ENCODE measurements at places on chromosomes 3 and 15.

GRCh38 chr15:31606194-31606669, 279.6 kb downstream of the KLF13 start:
- no peak overlapping the region for H3K27ac ChIP-seq
- peaks cover 14% of the 10 kb centered on the region for H3K4me1 ChIP-seq
- H3K4me3 ChIP-seq = no peak overlapping the region
- peaks cover 4% of the 10 kb centered on the region for H3K27me3 ChIP-seq
- H3K36me3 ChIP-seq = no peaks in the 10 kb centered on the region
- DNase-seq = no peak

DNA sequence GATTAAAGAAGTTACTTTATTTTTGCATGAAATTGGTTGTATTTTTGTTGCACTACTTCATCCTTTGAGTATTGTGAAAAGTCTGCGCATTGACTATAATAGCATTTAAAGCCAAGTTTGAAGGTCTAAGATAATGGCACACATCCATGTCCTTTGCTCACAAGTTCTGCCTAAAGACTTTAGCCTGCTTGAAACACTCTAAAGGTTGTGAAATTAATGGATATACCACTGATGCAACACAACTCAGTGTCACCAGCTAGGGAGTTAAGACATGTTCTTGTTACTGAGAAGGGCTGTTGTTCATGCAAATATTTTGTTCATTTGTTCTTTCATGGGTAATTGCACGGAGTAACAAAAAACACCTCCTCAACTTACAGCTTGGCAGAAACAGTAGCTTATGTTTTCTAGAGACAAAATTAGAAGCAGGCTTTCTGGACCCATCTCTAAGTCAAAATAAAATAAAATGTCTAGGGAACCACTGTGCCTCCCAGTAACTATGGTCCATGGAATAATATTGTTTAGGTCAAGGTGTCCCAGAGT, 83.9 kb downstream of the PPARG start:
- H3K27ac ChIP-seq = no peak overlapping the region
- H3K4me1 ChIP-seq = peaks cover 22% of the 10 kb centered on the region
- H3K36me3 ChIP-seq = no peaks in the 10 kb centered on the region
- DNase-seq = no peak

DNA sequence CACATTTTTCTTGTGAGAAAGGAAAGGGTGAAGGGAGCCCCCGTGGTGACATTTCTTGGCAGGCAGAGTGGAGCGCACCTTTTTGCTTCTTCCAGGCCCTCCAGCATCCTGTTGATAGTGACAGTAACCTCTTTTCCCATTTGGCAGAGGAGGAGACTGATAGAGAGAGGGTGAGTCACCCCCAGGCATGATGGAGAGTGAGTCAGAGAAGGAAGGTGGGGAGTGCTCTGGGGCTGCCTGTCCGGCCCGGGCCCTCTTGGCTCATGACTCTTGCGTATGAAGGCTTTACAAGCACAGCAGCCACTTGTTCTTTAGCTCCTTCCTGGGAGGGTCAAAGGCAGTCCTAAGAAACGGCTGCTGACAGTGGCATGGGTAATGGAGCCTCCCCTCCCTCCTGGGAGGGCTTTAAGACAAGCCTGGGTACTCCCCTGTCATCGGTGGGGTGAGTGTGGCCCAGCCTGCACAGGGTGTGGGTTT, 16.0 kb downstream of the ANKRD63 start:
- peaks cover 9% of the 10 kb centered on the region for H3K4me1 ChIP-seq
- H3K27me3 ChIP-seq = peaks cover 3% of the 10 kb centered on the region
- no peak overlapping the region for H3K27ac ChIP-seq
- DNase-seq = no peak
- no peaks in the 10 kb centered on the region for H3K36me3 ChIP-seq
- H3K4me3 ChIP-seq = no peak overlapping the region

GRCh38 chr3:127411083-127411727, 123.4 kb upstream of the PRR20G start:
- H3K27ac ChIP-seq = no peak overlapping the region
- H3K4me3 ChIP-seq = no peak overlapping the region
- H3K4me1 ChIP-seq = peaks cover 8% of the 10 kb centered on the region
- no peaks in the 10 kb centered on the region for H3K36me3 ChIP-seq
- DNase-seq = no peak

- H3K27me3 ChIP-seq = peaks cover 2% of the 10 kb centered on the region
- no peaks in the 10 kb centered on the region for H3K36me3 ChIP-seq
- H3K4me3 ChIP-seq = no peak overlapping the region
- DNase-seq = no peak
- no peak overlapping the region for H3K27ac ChIP-seq
Measured at GRCh38 chr3:177464392-177465256, 267.3 kb upstream of the TBL1XR1 start.

- no peak overlapping the region for H3K27ac ChIP-seq
- H3K4me1 ChIP-seq = peaks cover 14% of the 10 kb centered on the region
- H3K36me3 ChIP-seq = no peaks in the 10 kb centered on the region
- no peak for DNase-seq
- no peak overlapping the region for H3K4me3 ChIP-seq
Measured at GRCh38 chr3:195040773-195041520, 230.0 kb downstream of the XXYLT1 start.

- no peak for DNase-seq
- peaks cover 11% of the 10 kb centered on the region for H3K36me3 ChIP-seq
- H3K27me3 ChIP-seq = peaks cover 3% of the 10 kb centered on the region
- H3K4me3 ChIP-seq = no peak overlapping the region
- H3K4me1 ChIP-seq = peaks cover 22% of the 10 kb centered on the region
Measured at GRCh38 chr3:69406163-69406562, 20.3 kb upstream of the FRMD4B start.

DNA sequence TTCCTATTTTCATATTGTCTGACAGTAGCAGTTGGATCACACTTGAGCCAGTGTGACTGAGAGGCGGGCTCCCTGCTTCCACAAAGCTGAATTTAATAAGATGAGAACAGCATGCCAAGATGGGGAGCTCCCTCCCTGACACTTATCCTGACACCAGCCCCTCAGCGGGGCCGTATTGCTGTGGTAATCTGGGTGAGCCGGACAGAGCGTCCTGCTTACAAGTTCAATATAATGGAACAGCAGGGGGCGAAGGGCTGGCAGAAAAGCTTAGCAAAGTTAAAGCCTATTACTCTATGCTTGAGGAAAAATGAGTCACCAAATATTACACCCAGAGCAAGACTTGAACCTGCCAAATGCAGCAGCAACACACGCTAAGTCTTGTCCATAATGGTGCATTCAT, 163.8 kb upstream of the CMC1 start:
- peak; percentile 7 for DNase-seq
- H3K36me3 ChIP-seq = no peaks in the 10 kb centered on the region
- H3K27me3 ChIP-seq = no peaks in the 10 kb centered on the region
- no peak overlapping the region for H3K4me3 ChIP-seq

DNA sequence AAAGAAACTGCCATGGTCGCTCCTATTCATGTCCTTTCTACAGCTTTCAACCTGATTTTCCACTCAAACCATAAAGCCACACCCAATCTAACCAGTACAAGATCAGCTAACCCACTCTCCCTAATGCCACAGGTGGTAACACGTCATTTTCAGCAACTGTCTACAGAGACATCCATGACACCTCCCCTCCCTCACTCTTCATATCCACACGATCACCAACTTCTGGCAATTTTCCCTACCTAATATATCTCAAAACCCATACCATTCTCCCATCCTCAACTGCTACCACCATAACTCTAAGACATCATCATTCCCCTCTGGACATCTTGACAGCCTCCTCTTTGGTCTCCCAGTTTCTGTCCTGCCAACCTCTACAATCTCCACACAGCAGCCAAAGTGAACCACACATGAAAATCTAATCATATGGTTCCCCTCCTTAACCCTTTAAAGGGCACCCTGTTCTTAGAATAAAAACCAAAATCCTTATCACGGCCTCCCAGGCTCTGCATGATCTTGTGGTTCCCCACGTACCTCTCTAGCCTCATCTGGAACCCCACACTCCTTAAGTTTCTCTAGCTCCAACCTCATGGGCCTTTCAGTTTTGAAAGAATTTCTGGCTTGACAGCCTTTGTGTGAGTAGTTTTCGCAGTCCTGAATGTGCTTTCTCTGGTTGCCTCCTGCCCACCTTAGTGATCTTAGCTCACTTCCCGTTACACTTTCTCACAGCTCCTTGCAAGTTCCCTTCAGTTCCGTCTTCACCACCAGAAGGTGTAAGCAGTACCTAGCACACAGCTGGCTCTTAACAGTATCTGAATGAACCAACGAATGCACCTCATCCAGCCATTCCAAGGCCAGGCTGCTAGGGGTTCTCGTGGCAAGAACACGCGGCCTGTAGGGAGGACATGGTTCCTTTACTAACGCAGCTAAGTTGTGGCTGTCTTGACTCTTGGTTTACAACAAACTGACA, 33.4 kb downstream of the SPINK8 start:
- DNase-seq = no peak
- peaks cover 24% of the 10 kb centered on the region for H3K36me3 ChIP-seq
- H3K27me3 ChIP-seq = peaks cover 6% of the 10 kb centered on the region

GRCh38 chr3:172530566-172530965, 7.3 kb upstream of the TNFSF10 start:
- peaks cover 32% of the 10 kb centered on the region for H3K4me1 ChIP-seq
- DNase-seq = no peak
- H3K27me3 ChIP-seq = peaks cover 4% of the 10 kb centered on the region
- peak overlapping the region; percentile 87 for H3K27ac ChIP-seq
- H3K36me3 ChIP-seq = no peaks in the 10 kb centered on the region
- no peak overlapping the region for H3K4me3 ChIP-seq

- no peak overlapping the region for H3K27ac ChIP-seq
- H3K36me3 ChIP-seq = peaks cover 4% of the 10 kb centered on the region
- no peak overlapping the region for H3K4me3 ChIP-seq
- no peak for DNase-seq
Measured at GRCh38 chr3:44396200-44397171, 57.9 kb downstream of the TCAIM start.

DNA sequence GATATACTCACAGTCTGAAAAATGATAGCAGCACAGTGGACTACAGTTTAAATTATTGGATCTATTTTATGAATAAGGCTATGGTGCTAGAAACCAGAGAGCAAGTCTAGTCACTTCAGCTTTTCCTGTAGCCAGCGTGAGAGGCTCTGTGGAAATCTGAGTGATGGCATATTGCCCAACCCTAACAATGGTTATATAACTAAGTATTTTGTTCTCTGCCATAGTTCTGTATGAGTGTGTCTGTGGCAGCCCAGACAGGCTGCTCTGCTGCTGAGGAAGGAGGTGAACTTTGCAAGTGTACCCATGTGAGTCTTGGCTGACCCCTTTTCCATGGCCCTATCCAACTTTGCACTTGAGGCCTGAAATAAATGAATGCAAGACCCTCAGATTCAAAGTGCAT, 105.7 kb downstream of the LRTM1 start:
- no peak for DNase-seq
- H3K4me3 ChIP-seq = no peak overlapping the region
- H3K27ac ChIP-seq = no peak overlapping the region
- H3K27me3 ChIP-seq = no peaks in the 10 kb centered on the region

DNA sequence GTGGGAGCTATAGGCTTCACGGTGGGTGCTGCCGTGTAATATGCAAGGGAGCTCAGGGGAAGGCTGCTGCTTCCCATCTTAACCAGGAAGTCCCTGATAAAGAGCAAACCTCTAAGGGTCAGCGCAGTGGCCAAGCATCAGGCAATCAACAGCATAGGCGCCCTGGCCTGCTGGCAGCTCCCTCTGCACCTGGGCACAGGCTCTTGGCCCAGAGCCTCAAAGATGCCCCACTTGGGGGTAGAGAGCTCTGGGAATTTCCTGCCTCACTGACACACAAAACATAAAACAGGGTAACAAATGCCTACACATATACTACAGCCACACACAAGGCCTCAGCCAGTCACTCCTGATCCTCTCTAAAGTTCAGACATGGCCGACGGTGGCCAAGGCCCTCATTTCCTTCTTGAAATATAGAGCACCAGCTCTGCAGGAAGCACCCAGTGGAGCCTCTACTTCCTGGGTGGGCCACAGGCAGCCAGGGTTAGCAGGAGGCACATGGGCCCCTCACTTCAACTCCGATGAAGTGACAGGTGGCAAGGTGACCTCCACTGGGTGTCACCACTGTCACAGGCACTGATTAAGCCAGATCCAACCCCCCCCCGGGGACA, 20.5 kb downstream of the SLC41A3 start:
- H3K4me1 ChIP-seq = no peaks in the 10 kb centered on the region
- H3K27ac ChIP-seq = no peak overlapping the region
- no peak for DNase-seq
- H3K4me3 ChIP-seq = no peak overlapping the region
- peaks cover 5% of the 10 kb centered on the region for H3K27me3 ChIP-seq

DNA sequence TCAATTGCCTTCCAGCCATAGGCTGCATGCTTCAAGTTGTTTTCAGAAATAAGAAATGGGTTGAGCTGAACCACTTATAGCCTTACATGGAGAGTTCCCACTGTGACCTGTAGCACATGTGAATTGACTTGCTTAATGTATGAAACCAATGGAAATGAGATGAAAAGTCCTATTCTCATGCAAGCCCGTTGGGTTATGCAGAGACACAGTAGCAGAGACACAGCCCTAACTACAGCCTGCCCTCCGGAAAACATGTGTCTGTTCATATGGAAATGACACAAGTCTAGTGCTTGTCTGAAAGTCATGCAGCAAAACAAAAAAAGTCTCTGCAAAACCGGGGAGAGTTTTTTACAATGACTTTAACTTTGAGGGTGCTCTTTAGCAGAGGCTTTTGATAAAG, 14.5 kb downstream of the HIGD2B start:
- peaks cover 1% of the 10 kb centered on the region for H3K27me3 ChIP-seq
- no peak overlapping the region for H3K4me3 ChIP-seq
- H3K36me3 ChIP-seq = no peaks in the 10 kb centered on the region
- H3K27ac ChIP-seq = no peak overlapping the region
- peaks cover 9% of the 10 kb centered on the region for H3K4me1 ChIP-seq
- DNase-seq = no peak

DNA sequence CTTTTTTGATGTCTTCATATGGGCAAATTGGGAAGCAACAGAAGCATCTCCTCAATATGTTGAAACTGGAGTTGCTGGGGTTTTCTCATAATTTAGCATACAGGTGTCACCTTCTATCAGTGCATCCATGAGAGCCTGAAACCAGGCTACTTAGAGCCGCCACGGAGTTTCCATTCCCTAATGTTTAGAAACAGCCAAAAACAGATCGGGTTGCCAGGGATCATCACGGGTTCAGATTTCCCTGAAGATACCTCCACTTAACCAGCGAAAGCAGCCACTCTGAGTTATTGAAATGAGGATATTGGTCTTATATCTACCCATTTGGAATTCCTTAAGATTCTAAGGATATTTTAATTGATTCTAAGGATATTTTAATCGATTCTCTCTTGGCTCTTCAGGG, 14.5 kb downstream of the TERB2 start:
- no peaks in the 10 kb centered on the region for H3K27me3 ChIP-seq
- no peak overlapping the region for H3K27ac ChIP-seq
- no peaks in the 10 kb centered on the region for H3K4me1 ChIP-seq
- H3K36me3 ChIP-seq = no peaks in the 10 kb centered on the region
